Skin of body (tissue), 3 donors: ENCODE measurements at places on chromosomes 3 and 15. TPM values are rescaled to one million over a fixed set of nuclear protein-coding genes. Genes with fewer than 3 reads are reported as not detected.

The CSPG5 gene
- total RNA-seq: 1.2 TPM

The XCR1 gene
- 0.39 TPM for total RNA-seq

The DUOX1 gene
- 12.6 TPM for total RNA-seq

The NOX5 gene
- total RNA-seq: 0.39 TPM

The TM2D3 gene
- total RNA-seq: 42.6 TPM

The PDHB gene
- 63.6 TPM for total RNA-seq

The FBN1 gene
- 480 TPM for total RNA-seq

The RBPMS2 gene
- total RNA-seq: 0.59 TPM

The IGF2BP2 gene
- 39.1 TPM for total RNA-seq

The PLOD2 gene
- total RNA-seq: 24.2 TPM

The GOLIM4 gene
- 39.2 TPM for total RNA-seq

The MASP1 gene
- total RNA-seq: 26.5 TPM

The IL5RA gene
- 0.79 TPM for total RNA-seq

The SLC51B gene
- not detected for total RNA-seq

The CHRNA7 gene
- 1.6 TPM for total RNA-seq

The POPDC2 gene
- 5.5 TPM for total RNA-seq

The GATM gene
- total RNA-seq: 132 TPM

The GPR15 gene
- not detected for total RNA-seq

The AMIGO3 gene
- 0.10 TPM for total RNA-seq

The CCDC9B gene
- 5.3 TPM for total RNA-seq

The FBXO40 gene
- total RNA-seq: 0.59 TPM

The OXNAD1 gene
- total RNA-seq: 16.5 TPM

The WDR72 gene
- total RNA-seq: 0.69 TPM

The SLC28A1 gene
- total RNA-seq: not detected

The RTP3 gene
- total RNA-seq: not detected

The CLEC3B gene
- total RNA-seq: 54.6 TPM
